PC-3 (cell line): ENCODE measurements at places on chromosomes 2 and 18.
A peak's percentile ranks its signal among the peaks of the same experiment; 100 is the strongest.

GRCh38 chr2:125543968-125544514 is 1111.9 kb upstream of the GYPC start:
- no peak for DNase-seq

- DNase-seq, result no peak
Measured at GRCh38 chr2:17336458-17336857, 181.8 kb downstream of the RAD51AP2 start.

GRCh38 chr18:55838841-55839240 is 250.8 kb upstream of the TCF4 start:
- DNase-seq, result peak; percentile 41

DNA sequence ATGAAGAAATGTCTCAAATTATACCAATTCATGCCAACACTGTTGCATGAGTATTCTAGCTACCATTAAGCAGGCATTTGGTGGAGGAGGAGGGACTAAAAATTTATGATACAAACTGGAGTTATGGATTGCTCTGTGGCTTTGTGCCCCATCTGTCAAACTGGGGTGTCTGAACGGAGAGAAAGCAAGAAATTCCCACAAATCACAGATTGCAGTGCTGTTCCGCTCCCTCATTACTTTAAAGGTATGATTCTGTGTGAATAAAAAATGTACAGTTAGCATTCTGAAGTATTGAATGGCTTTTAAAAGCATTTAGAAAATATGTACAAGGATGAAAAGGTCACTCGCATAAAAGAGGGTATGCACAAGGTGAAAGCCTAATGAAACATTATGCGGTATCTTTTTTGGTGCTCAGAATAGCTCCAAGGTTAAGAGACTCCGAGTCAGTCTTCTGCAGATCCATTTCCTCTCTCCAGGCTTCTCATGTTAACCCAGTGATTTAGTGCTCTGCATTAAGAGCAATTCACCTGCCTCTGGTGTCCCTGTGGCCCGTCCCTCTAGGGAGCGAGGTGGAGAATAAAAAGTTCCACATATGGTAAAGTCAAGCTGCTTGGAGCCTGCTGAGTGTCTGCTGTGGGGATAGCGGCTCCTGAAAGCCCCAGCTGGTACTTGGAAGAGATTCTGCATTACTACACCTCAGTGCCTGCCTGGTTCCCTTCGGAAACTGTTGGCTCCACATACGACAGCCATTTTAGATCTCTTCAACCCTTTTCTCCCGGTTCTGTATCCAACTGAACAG is 184.2 kb downstream of the ZNF521 start:
- DNase-seq, result no peak

DNA sequence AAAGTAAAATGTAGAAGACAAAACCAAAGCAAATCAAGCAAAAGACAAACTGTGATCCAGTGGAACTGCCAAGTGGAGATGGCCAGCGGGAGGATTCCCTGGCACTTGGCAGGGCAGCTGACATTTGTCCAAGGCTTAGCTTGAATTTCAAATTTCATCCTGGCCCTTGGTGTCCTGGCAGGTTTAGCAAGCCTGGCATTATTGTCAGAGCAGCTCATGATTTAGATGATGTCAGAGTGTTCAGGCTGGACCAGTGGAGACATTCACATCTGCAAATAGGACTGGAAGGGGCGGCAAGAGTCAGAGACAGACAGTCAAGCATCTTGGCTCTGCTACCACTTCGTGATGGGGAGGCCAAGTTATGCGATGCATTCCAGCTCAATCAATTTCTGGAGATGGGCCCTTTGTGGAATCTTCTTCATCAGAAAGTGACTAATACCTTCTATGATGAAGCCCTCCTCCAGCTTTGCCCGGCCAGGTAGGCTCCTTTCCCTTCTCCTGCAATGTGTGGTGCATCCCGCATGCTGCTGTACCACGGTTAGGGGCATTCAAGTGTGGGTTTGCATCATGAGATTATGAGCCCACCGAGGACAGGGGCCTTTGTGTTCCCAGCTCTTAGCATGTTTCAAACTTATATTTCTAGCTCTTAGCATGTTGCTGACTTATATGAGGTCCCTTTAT is 199.7 kb downstream of the ANKRD30B start:
- DNase-seq, result no peak

- DNase-seq, result no peak
Measured at GRCh38 chr2:142722569-142722968, 154.9 kb upstream of the KYNU start.

DNA sequence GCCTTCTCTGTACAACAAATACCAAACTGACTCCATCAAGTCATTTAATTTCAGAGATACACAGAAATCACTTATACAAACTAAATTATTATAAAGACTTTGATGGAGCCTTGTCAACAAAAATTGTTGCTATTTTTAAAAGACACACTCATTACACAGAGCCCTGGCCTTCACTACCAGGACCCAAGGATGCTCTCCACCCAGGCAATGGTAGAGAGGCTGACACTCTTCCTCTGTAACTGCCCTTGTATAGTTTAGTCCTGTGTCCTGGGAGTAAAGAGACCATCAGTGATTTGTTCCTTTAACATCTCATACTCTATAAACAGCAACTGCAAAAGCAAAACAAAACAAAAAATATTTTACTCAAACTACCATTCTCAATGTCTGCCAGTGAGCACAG is 173.5 kb downstream of the TCF4 start:
- DNase-seq, result no peak

- no peak for DNase-seq
Measured at GRCh38 chr18:78818961-78819360, 160.7 kb upstream of the SALL3 start.

GRCh38 chr2:10046931-10047330 is 3.6 kb downstream of the KLF11 start:
- DNase-seq, result no peak

DNA sequence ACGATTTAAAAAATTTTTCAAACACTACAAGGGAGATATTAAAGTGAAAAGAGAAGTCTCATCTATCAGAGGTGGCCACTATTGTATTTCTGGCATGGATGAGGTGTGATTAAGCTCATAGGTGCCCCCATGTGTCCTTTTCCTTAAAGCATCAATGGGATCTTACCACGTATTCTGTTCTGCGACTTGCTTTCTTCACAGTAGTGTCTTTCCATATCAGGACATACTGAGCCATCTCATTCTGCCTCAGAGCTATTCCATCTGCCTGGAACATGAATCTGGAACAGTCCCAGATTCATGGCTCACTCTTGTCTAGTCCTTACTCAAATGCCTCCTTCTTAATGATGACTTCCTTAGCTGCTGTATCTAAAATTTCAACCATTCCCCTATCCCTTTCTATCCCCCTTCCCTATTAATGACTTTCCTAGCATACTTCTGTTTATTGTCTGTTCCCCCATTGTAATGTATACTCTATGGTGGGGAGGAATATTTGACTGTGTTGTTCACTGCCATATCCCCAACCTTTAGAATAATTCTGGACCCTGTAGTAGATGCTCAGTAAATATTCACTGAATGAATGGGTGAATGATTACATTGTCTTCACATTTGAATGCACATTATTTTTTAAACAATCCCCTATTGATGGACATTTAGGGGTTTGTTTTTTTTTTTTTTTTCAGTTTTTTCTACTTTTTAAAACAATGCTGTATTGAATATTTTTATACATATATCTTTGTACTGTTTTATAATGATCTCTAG is 11.1 kb downstream of the STAMBP start:
- DNase-seq, result no peak

DNA sequence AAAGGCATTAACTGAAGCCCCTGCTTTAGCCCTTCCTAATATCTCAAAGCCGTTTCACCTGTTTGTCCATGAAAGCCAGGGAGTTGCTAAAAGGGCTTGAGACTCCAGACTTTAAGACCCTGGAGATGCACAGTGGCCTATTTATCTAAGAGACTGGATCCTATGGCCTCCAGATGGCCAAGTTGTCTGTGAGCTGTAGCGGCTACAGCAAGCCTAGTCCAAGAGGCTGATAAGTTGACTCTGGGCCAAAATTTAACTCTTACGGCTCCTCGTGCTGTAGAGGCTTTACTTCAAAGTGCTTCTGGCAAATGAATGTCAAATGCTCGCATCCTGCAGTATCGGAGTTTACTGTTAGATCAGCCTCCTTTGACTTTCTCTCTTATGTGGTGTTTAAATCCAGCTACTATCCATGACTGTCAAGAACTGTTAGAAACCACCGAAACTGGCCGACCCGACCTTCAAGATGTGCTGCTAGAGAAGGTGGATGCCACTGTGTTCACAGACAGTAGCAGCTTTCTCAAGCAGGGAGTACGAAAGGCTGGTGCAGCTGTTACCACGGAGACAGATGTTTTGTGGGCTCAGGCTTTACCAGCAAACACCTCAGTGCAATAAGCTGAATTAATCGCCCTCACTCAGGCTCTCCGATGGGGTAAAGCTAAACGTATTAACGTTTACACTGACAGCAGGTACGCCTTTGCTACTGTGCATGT is 336.7 kb upstream of the CNTNAP5 start:
- DNase-seq, result no peak

- no peak for DNase-seq
Measured at GRCh38 chr18:11944786-11945185, 36.5 kb upstream of the IMPA2 start.
